ENCODE measurements at places on chromosomes 7 and 10. TPM values are rescaled to one million over a fixed set of nuclear protein-coding genes. Genes with fewer than 3 reads are reported as not detected.

The TET1 gene
- total RNA-seq = 3.1 TPM

The MRLN gene
- not detected for total RNA-seq

The EN2 gene
- 0.11 TPM for total RNA-seq

The SLK gene
- 28.9 TPM for total RNA-seq

The STEAP2 gene
- total RNA-seq = 10.8 TPM

The TAS2R3 gene
- total RNA-seq = 0.43 TPM

The C10orf143 gene
- total RNA-seq = 1.4 TPM

DNA sequence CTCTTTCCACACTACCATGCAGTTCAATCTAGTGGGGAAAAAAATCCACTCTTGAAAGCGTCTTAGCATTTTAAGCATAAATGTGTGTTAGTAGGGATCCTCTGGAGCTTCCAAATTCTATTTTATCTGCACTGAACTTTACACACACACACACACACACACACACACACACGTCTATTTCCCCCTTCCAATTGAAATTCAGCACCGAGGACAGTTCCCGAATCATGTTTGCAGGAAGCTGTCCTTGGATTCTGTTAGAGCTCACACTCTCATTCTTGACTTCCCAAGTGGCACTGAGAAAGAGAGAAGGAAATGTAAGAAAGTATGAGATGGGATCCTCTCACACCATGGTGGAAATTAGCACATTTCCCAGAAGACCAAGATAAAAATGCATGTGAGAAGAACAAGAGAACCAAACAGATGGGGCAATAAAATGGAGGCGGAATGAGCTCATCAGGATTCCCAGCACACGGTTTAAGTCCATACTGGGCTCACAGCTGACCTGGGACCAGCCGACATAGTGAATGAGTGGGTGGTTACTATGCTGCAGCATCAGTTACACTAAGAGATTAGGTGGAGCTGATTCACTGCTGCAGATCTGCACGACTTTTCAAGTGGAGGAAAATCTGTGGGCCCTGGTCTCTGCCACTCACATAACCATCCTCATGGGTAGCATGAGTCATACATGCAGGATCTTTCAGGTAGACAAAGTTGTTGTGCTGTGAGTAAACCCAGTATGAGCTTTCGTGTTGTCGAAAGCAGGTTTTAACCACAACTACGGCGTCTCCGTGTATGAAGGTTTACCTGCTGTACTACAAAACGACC lies 3.3 kb upstream of the NPTX2 start:
- no peak for DNase-seq

DNA sequence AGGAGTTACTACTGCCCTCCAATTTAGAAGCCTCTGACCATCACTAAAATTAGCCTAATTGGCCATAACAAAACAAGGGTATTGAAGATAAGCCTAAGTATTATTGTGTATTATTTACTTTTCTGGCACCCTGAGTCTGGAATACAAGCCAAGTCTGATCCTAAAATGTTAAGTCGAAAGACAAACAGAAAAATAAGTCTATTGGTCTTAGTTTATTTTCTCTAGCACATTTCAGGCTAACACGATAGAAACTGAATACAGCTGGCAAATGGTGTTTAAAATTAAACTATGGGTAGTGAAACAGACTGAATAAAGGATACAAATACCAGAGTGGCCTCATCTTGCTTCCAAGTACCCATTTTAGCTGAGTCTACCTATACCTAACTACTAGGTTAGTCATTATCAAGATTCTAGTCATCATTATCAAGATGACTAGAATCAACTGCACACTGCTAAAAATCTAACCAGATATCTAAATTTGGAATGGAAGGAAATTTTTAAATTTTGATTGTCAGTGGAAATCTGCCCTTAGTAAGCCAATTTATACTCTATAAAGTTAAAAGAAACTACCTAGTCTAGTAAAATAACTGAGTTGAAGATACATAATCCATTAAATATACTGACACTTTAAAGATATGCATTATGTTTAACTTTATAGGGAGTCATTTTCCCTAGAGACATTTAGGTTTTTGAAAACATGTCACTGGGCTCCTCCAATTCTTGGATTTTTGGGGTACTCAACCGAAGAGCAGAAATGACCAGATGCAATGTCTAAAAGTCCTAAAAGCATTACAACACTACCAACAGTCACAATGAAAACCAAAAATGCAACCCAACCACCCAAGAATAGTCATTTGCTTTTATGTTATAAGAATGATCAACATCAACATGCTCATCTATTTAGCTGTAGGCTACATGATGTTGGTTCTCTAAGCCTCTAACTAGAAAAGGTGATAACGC lies 80.9 kb downstream of the NT5C2 start:
- DNase-seq = no peak

- no peak for DNase-seq
Observed at GRCh38 chr10:55287346-55287745, 486.3 kb upstream of the PCDH15 start.

- no peak for DNase-seq
Observed at GRCh38 chr10:15123749-15124184, 26.6 kb downstream of the RPP38 start.

DNA sequence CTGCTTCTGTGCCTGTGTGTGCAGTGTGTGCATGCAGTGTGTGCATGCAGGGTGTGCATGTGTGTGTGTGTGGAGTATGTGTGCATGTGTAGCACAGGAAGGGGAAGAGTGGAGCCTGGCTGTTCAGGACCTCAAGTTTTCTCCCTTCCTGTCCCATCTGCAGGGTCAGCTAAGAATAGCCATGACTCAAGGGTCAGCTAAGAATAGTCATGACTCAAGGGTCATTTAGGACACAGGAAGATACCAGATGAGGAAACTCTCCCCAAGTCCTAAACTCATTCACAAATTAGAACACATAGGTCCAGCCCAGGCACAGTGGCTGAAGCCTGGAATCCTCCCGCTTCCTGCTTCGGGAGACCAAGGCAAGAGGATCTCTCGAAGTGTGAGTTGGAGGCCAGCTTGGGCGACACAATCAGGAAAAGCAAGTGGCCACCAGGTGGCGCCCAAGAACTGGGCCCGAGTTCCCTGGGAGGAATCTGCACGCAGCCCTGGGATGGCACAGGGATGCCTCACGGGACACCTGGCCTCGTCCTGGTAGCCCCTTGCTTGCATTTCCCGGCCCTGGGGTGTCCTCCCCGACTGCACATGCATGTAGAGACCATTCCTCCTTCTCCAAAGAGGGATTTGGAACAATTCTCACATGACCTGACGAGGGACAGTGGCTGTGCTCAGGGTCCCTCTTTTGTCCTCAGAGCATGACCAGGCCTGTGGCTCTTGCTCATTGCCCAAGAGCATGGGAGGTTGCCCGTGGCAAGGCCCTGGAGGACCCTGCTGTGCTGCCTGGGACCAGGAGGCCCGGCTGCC lies 21.4 kb upstream of the VOPP1 start:
- DNase-seq = peak; percentile 87

DNA sequence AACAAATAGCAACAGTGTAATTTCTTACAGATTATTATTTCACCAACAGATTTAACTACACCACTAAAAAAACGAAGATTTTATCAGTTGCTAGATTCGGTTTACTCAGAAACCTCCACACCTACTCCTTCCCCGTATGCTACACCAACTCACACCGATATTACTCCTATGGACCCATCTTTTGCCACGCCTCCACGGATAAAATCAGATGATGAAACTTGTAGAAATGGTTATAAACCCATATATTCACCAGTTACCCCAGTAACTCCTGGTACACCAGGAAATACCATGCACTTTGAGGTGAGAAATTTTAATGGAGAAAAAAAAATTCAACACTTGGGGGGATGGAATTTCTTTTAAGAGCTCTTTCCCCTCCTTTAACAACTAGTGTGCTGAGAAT lies 92.5 kb downstream of the KMT2E start:
- no peak for DNase-seq

DNA sequence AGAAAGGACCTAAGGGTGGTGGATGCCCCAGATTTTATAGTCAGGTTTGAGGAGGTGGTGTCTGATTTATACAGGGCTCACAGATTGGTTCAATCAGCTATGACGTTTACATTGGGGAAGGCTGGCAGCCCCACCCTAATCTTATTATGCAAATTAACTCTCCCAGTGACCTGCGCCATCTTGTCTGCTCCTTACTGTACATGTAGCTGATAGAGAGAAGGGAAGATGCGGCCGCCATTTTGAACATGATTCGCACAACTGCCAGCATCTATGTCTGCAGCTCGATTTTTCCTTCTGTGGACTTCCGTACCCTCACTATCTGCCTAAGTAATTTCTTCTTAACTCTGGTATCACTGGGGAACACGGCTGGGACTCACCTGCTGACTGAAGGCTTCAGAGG lies 619.0 kb upstream of the DPP6 start:
- no peak for DNase-seq

DNA sequence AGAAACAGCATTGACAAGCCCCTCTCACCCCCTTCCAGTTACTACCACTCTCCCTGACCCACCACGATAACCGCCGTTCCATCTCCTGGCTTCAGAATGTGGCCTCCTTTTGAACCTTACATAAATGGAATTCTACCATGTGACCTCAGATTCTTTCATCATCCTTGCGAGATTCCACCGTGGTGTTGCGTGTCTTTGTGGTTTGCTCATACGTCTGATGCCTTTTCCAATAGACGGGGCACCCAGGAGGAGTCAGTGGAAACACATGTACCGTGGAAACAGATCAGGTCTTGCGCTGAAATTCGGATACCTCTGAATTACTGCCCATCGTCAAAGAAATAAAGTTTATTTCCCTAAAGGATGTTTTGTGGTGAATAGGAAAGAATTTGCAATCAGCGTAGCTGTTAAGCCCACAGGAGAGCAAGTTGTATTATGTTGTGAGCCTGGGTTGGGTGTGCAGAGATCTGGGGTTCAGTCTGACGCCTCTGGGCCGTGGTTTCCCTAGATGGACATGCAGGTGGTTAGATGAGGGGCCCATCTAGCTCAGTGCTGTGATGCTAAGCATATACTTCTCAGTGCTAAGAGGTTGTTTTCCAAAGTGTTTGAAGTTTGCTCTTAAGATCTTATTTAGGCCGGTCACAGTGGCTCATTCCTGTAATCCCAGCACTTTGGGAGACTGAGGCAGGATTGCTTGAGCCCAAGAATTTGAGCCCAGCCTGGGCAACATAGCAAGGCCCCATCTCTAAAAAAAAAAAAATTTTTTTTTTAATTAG lies 29.1 kb downstream of the GTF2IRD1 start:
- no peak for DNase-seq

- no peak for DNase-seq
Observed at GRCh38 chr10:47145290-47145934, 154.6 kb upstream of the GDF10 start.

DNA sequence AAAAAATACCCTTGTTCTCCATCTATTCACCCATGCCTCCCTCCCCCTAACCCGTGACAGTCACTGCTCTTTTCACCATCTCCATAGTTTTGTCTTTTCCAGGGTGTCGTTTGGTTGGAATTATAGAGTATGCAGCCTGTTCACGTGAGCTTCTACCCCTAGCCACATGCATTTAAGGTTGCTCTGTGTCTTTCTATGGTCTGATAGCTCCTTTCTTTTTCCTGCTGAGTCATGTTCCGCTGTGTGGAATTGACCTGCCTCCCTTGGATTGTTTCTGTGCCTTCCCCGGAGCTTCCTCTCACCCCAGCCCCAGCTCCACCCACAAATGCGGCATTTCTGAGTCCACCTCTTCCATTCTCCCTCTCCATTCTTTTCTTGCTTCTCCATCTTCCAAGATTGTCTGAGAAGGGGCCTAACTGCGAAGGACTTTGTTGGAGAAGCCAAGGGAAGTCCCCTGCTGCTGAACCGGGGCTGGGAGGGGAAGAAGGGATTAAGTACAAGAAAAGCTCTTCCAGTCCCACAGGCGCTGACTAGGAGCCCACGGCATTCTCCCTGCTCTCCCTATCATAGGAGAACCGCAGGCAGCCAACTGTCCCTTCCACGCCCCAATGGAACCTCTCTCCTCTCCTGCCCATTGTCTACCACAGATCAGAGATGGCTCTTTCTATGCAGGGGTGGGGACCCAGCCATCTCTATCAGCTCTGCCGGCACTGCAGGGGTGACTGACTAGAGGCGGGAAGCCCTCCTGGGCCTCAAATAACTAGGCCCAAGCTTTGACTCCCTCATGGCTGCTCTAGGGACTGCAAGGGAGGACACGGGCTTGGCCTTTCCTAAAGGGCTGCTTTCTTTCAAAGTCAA lies 87.5 kb upstream of the ANLN start:
- no peak for DNase-seq

GRCh38 chr10:24463611-24464426 lies 254.9 kb downstream of the KIAA1217 start:
- no peak for DNase-seq

- no peak for DNase-seq
Observed at GRCh38 chr10:1240341-1240775, 184.2 kb downstream of the WDR37 start.

GRCh38 chr10:49225218-49225876 lies 37.2 kb upstream of the TMEM273 start:
- peak; percentile 66 for DNase-seq

DNA sequence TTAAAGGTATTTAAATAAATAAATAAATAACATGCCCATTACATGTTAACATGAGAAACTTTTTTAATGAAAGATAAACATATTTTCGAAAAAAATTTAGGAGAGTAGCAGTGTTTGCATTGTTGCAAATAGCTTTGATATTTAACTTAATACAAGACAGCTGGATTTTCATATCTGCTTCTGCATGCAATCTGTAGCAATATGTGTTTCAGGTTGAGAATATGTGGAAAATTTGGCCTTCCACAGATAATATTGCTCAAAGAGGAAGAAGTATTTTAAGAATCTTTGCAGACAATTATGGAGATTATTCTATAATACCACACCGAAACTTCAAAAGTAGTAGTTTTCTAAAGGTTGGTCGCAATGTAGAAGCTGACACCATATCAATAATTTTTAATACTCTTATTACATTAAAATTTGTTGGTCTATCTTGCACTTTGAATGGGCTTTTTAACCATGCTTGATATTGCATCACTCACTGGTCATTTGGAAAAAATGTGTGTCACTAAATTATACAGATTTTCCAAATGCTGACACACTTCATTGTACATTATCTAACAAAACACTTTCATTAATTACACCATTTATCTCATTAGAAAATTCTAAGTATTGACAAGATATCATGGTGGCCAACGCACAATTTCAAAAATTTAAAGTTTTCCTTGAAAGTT lies 229.8 kb upstream of the HDAC9 start:
- DNase-seq = no peak

GRCh38 chr10:103058034-103058433 lies 135.0 kb downstream of the NT5C2 start:
- DNase-seq = no peak

DNA sequence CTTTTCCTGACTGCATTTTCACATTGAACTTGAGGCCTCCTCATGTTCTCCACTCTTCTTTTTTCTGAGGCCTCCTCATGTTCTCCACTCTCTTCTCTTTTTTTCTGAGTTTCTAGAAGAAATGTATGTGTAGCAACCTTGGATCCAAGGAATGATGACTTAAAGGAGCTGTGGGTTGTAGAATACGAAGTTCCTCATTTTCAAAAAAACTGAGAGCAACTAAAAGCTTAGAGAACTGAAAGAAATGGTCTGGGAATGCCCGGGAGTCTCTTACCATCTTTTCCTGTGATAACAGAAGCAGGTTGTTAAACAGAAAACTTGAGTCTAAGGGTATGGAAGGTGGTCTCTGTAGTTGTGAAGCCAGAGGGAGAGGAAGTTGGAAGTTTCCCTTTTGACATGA lies 32.8 kb downstream of the MRPS33 start:
- no peak for DNase-seq

Measured in Right ventricle myocardium inferior (tissue), 1 donor.